ENCODE measurements at places on chromosomes 2 and 18. TPM values are rescaled to one million over a fixed set of nuclear protein-coding genes. Genes with fewer than 3 reads are reported as not detected.

Gene CD8A
- total RNA-seq, result 5.5 TPM

Gene MYO7B
- 5.2 TPM for total RNA-seq

Gene ITPRIPL1
- 1.9 TPM for total RNA-seq

Gene CERKL
- total RNA-seq, result 1.7 TPM

Gene HOXD4
- total RNA-seq, result 0.97 TPM

Gene DNAH7
- 9.2 TPM for total RNA-seq

DNA sequence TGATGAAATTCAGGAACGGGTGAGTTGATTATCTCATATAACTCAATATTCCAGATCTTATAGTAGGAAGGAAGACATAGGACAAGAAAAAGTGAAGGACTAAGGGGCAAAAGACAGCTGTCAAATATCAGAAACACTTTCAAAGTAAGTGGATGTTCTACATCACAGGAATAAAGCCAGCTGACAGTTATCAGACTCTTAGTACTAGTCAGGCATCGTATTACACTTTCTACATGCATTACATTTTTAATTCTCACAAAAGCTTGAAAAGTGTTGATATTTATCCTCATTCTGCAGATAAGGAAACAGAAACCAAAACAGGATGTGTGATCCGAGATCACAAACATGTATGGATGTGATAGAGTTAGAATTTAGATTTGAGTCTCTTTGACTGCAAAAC, 63.4 kb downstream of the DNAH6 start:
- no peaks in the 10 kb centered on the region for H3K27me3 ChIP-seq
- no peak overlapping the region for H3K27ac ChIP-seq
- H3K4me3 ChIP-seq, result no peak overlapping the region
- no peaks in the 10 kb centered on the region for H3K36me3 ChIP-seq
- no peaks in the 10 kb centered on the region for H3K4me1 ChIP-seq

DNA sequence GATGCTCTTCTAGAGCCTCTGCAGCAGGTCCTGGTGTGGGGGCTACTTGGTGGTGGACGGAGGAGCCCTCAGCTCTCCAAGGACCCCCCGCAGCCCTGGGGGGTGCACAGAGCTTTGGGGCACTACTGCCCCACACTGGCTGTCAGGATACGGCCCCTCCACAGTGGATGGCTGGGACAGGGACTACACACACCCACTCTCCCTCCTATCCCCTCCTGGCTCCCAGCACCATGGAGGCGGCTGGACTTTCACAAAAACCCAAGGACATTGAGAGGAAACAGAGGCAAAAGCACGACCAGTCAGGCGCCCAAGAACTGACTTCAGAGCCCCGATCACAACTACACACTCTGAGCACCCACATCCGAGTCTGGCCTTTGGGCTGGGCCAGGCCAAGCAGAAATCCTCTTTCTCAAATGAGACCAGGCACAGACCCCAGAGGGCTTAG, 12.6 kb downstream of the GPR35 start:
- no peak overlapping the region for H3K27ac ChIP-seq
- no peak for DNase-seq
- H3K27me3 ChIP-seq, result no peaks in the 10 kb centered on the region
- no peak overlapping the region for H3K4me3 ChIP-seq
- no peaks in the 10 kb centered on the region for H3K4me1 ChIP-seq

DNA sequence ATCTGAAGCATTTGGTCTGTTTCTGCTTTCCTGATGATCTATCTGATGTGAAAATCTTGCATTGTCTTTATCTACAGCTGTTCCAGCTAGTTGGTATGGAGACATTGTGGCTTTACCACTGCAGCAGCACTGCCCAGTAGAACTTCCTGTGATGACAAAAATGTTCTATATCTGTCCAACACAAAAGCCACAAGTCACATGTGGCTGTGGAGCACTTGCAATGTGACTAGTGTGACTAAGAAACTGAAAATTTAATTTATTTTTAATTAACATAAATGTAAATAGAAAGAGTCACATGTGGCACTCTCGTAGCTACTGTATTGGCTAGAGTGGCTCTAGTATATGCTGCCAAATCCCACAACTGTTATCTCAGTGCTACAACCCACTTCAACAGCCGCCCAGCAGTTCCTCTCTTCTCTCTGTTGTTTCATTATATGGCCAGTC, 425.7 kb downstream of the SETBP1 start:
- H3K4me1 ChIP-seq, result peaks cover 25% of the 10 kb centered on the region
- H3K27ac ChIP-seq, result no peak overlapping the region
- no peaks in the 10 kb centered on the region for H3K36me3 ChIP-seq
- no peaks in the 10 kb centered on the region for H3K27me3 ChIP-seq
- H3K4me3 ChIP-seq, result no peak overlapping the region

DNA sequence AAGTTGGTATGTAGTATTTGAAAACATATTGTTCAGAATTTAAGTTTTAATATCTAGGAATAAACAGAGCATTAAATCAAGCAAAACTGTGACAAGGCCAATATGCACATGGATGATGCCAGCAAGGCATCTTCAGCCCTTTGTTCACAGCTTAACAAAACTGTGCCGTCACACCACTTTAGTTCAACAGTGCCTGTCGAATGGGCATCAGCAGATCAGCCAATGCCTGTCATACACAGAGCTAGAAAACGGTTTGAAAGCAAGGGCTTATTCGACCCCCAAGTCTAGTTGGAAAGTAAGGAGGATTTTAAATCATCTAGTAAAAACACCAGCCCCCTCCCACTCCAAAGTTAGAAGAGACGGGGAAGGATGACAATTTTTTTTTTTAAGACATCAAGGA, 16.7 kb downstream of the ZEB2 start:
- no peaks in the 10 kb centered on the region for H3K27me3 ChIP-seq
- no peaks in the 10 kb centered on the region for H3K36me3 ChIP-seq
- peak overlapping the region; percentile 53 for H3K27ac ChIP-seq
- no peak for DNase-seq
- peaks cover 65% of the 10 kb centered on the region for H3K4me1 ChIP-seq

- no peaks in the 10 kb centered on the region for H3K36me3 ChIP-seq
- H3K27me3 ChIP-seq, result no peaks in the 10 kb centered on the region
- no peaks in the 10 kb centered on the region for H3K4me1 ChIP-seq
- H3K4me3 ChIP-seq, result no peak overlapping the region
- no peak overlapping the region for H3K27ac ChIP-seq
- DNase-seq, result no peak
These were observed 115.4 kb upstream of the HS6ST1 start for GRCh38 chr2:128433911-128434550.

GRCh38 chr18:45373286-45373880, 241.9 kb upstream of the SLC14A2 start:
- no peak overlapping the region for H3K27ac ChIP-seq
- no peaks in the 10 kb centered on the region for H3K36me3 ChIP-seq
- no peaks in the 10 kb centered on the region for H3K4me1 ChIP-seq
- no peaks in the 10 kb centered on the region for H3K27me3 ChIP-seq
- DNase-seq, result no peak

DNA sequence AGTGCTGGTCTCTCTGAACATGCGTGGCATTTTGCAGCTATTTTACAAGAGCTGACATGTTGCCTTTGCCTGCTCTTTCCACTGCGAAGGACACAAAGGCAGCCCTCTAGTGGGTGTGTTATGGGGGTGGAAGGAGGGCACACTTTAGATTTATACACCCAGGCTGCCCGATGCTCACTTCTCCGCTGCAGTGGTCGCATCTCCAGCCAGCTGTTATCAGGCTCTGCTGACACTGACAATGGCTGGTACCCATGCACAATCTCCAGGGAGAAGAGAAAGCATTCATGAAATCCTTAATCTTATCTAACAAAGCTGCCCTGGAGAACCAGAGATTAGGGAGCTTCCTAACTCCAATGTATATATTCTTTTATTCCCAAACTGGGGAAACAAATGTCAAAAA, 113.5 kb downstream of the EPHA4 start:
- H3K4me1 ChIP-seq, result no peaks in the 10 kb centered on the region
- no peak for DNase-seq
- no peaks in the 10 kb centered on the region for H3K36me3 ChIP-seq
- no peak overlapping the region for H3K4me3 ChIP-seq

GRCh38 chr2:201542291-201542690, 90.8 kb downstream of the STRADB start:
- no peaks in the 10 kb centered on the region for H3K36me3 ChIP-seq
- no peak overlapping the region for H3K27ac ChIP-seq
- no peak for DNase-seq
- H3K4me1 ChIP-seq, result no peaks in the 10 kb centered on the region

- no peaks in the 10 kb centered on the region for H3K27me3 ChIP-seq
- H3K4me1 ChIP-seq, result peaks cover 46% of the 10 kb centered on the region
- H3K36me3 ChIP-seq, result no peaks in the 10 kb centered on the region
- peak overlapping the region; percentile 77 for H3K27ac ChIP-seq
These were observed 822 bp downstream of the UBE2E3 start for GRCh38 chr2:180980943-180981911.

- no peak for DNase-seq
- H3K27me3 ChIP-seq, result no peaks in the 10 kb centered on the region
- H3K27ac ChIP-seq, result no peak overlapping the region
- H3K36me3 ChIP-seq, result no peaks in the 10 kb centered on the region
- H3K4me1 ChIP-seq, result no peaks in the 10 kb centered on the region
These were observed 240.1 kb upstream of the NXPH2 start for GRCh38 chr2:139020287-139020686.

- H3K27ac ChIP-seq, result no peak overlapping the region
- H3K36me3 ChIP-seq, result no peaks in the 10 kb centered on the region
- DNase-seq, result no peak
These were observed 46.2 kb downstream of the UNC80 start for GRCh38 chr2:209817844-209818271.

- no peaks in the 10 kb centered on the region for H3K36me3 ChIP-seq
- no peaks in the 10 kb centered on the region for H3K27me3 ChIP-seq
- H3K4me1 ChIP-seq, result no peaks in the 10 kb centered on the region
- DNase-seq, result no peak
- no peak overlapping the region for H3K4me3 ChIP-seq
- no peak overlapping the region for H3K27ac ChIP-seq
These were observed 211.0 kb downstream of the RDH14 start for GRCh38 chr2:18349421-18349820.

DNA sequence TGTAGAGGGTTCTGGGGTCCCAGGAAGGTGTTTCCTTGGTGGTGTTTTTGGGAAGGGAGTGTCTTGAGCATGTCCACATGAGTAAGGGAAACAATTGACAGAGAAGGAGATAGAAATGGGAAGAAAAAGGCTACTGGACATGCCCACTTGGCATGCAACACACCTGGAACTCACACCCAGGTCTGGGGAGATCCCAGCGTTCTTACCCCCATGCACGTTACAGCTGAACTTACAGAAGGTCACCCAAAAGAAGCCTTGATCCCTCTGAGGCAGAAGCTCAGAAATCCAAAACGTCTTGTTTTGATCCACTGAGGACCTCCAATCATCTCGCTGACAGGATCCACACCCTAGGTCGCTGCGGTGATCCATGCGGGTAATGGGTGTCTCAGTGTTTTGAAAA, 142.0 kb downstream of the ZNF516 start:
- H3K4me1 ChIP-seq, result no peaks in the 10 kb centered on the region
- no peak overlapping the region for H3K4me3 ChIP-seq
- no peak for DNase-seq
- peaks cover 17% of the 10 kb centered on the region for H3K36me3 ChIP-seq

GRCh38 chr2:19863303-19864041, 38.3 kb downstream of the TTC32 start:
- H3K4me1 ChIP-seq, result peaks cover 10% of the 10 kb centered on the region
- no peaks in the 10 kb centered on the region for H3K36me3 ChIP-seq
- no peak overlapping the region for H3K27ac ChIP-seq
- peak; percentile 82 for DNase-seq
- no peaks in the 10 kb centered on the region for H3K27me3 ChIP-seq

DNA sequence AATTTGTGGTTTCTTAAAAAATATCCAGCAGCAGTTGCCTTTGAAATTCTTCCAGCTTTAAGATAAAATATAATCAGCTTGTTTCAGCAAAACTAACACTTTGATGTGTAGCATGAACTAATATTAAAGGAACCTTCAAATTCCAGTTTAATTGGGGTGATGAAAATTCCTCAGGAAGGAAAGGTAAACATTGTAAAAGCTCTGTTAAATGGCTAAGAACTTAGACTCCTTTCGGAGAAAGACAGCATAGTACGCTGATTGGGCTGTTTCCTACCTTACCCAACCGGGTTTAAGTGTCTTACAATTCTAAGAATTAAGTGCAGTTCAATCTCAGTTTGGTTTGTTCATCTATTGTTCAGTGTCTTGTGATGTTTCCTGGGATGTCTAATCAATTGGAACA, 108.3 kb downstream of the CDH7 start:
- H3K4me3 ChIP-seq, result no peak overlapping the region
- H3K27ac ChIP-seq, result no peak overlapping the region
- H3K4me1 ChIP-seq, result no peaks in the 10 kb centered on the region
- DNase-seq, result no peak
- H3K36me3 ChIP-seq, result no peaks in the 10 kb centered on the region

DNA sequence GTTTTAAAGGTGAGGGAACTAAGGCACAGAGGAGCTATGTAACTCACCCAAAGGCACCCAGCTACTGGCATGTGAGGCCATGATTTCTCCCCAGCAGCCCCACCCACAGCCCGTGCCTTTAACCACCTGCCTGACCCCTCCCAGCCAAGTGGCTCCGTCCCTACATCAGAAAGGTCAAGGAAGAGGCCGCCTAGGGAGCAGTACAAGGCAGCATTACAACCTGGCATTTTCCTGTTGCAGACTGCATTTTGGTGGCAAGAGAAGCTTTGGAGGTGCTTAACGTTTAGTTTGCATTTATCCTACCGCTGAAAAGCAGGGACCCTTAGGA, 17.5 kb downstream of the STEAP3 start:
- H3K4me3 ChIP-seq, result no peak overlapping the region
- no peaks in the 10 kb centered on the region for H3K27me3 ChIP-seq
- no peak overlapping the region for H3K27ac ChIP-seq
- peaks cover 8% of the 10 kb centered on the region for H3K4me1 ChIP-seq

DNA sequence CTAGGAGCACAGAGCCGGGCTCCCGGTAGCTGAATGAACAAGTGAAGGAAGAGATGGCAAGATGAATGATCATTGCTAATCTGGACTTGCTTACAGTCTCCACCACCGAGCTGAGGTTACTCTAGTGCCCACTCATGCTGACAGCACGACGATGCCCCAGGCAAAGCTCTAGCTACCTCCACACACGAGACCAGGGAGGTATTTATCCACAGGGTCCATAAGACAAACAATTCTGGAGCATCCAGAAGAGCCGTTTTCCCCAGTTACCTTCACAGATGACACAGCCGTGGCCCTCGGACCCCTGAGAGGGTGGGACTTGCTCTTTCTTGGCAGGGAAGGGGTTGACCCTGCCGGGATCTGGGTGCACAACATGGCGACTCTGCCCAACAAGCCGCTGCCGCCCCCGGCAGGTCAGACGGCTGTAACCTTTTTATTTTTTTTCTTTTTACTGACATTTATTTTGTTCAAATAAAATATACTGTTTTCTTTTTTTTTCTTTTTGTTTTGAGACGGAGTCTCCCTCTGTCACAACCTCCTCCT, 120.3 kb downstream of the PXDN start:
- H3K27ac ChIP-seq, result no peak overlapping the region
- H3K36me3 ChIP-seq, result no peaks in the 10 kb centered on the region
- H3K4me3 ChIP-seq, result no peak overlapping the region
- DNase-seq, result no peak
